ENCODE measurements at places on chromosomes 11 and 22.

DNA sequence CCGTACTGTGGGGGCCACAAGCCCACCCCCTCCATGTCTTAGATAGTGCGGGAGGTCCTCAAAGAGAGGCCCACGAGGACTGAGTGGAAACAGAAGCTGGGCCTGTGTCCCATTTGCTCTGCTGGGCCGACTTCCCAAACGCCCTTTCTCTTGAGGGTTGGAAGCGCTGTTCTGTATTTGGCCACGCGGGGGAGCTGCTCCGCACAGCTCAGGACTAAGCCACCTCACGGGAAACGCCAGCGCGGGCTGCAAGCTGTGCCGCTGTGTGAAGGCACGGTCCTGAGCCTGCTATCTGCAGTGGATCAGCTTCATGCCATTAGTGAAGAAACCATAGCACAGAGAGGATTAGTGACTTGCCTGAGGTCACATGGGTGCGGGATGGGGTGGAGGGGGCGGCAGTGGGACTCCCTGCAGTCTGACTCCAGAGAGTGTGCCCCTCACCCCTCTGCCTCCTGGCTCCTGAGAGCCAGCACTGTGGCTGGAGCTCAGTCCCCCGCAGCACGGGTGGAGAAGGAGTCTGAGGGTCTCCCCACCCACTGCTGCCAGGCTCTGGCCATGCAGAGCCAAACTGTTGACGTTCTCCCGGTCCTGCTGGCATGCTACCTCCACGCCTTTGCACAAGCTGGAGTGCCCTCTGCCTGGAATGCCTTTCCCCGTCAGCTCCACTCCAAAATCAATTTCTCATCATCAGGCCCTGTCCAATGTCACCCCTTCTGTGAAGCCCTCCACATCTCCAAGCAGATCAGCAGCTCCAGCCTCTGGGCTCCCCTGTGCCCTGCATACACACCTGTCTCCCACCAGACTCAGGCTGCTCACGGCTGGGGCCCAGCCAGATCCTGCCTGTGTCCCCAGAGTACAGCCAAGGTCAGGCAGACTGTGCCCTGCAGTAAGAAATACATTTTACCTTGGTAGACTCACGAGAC lies 51.5 kb upstream of the LRRC32 start:
- peak; percentile 67 for DNase-seq

GRCh38 chr11:104148706-104149105 lies 15.2 kb downstream of the PDGFD start:
- DNase-seq = no peak

DNA sequence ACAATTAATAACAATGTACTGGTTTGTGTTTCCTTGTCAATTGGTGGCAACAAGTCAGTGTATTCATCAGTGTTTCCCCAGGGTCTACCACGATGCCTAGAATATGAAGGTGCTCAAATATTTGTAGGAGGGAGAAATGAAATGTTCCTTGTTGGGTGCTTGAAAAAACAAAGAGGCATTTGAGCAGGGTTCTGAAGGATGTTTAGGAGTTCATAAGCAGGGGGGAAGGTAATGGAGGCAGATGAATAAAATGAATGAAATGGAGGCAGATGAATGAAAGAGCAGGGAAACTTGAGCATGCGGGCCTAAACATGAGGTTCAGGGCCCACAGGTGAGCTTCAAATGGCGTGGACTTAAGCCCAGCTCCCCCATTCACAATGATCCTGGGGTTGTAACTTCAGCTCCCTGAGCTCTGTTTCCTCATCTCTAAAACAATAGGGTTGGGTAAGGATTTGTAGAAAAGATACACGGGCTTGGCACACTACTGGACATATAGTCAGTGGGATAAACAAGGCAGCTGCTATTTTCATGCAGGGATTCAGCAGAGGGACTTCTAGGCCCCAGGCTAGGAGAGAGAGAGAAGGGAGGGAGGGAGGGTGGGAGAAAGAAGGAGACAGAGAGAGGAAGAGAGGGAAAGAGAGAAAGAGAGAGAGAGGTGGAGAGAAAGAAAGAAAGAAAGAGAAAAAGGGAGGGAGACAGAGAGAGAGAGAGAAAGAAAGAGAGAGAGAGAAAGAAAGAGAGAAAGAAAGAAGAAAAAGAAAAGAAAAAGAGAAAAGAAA lies 73.7 kb downstream of the MN1 start:
- DNase-seq = no peak

DNA sequence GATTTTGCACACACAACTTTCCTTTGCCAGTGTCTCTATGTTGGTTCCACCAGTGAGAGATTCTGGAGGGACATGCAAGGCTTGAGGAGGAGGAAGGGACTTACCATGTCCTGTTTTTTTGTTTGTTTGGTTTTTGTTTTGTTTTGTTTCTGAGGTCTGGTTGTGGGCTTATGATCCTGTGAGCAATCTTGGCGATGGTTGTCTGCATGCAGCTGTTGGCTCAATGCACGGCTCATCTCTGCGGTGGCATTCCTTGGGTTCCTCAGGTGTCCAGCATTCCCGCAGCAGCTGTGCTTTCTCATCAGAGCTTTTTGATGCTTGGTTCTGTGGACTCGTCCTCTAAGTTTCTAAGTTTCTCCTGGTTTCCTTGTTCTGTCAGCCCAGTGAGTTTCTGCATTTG lies 4.8 kb upstream of the NNMT start:
- no peak for DNase-seq

- DNase-seq = no peak
Observed at GRCh38 chr22:19843107-19843856, 11.4 kb downstream of the GNB1L start.

DNA sequence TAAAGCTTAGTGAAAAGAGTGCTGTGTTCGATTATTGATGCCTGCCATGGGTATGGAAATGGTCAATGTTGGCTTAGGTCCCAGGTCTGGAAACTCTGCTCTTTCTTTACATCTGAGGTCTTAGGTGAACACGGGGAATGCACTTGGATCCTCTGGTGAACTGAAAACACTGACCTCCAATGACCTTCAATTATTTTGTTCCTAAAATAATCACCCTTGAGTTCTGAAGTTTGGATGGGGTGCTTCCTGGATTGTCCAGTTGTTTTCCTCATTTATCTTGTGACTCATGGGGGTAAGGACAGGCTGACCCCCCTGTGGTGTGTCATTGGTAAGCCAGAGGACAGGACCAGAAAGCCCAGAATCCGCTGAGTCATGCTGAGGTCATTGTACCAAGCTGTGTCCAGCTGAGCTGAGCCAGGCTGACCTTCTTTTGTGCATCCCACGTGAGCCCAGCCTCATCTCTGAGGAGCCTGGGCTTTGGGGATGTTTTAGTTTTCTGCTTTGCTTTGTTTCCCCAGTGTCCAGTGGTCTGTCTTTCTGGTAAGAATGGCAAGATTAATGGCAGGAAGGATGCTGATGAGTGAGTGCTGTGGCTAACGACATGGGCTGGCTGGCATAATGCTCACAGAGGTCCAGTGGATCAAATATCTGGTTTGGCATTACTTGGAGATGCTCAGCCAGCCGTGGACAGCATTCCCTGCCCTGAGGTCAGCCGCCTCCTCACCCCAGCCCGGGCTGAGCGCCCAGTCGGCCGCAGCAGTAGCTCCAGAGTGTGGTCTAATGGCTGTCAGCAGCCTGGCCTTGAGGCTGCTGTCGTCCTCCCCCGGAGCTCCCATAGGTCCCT lies 35.6 kb downstream of the AMPD3 start:
- DNase-seq = peak; percentile 98

DNA sequence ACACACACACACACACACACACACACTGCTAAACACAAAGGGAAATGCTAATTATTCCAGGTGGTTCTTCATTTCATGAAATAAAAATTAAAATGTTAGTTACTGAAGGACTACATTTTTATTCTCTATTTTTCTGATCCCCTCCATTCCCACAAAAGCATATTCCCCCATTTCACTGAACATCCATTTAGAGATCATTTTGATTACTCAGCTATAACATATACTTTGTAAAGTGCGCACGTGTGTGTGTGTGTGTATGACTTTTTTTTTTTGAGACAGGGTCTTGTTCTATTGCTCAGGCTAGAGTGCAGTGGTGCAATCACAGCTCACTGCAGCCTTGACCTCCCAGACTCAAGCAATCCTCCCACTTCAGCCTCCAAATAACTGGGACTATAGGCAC lies 42.6 kb downstream of the SLC35F2 start:
- DNase-seq = no peak

- no peak for DNase-seq
Observed at GRCh38 chr11:59891781-59892181, 13.2 kb downstream of the OOSP3 start.

GRCh38 chr11:68962527-68963250 lies 18.1 kb downstream of the MRGPRD start:
- DNase-seq = no peak

Measured in HFFc6 (cell line).